ENCODE measurements at places on chromosomes 2 and 18.

GRCh38 chr2:84924173-84925106 is 19.0 kb downstream of the TMSB10 start:
- DNase-seq, result no peak

GRCh38 chr2:69306393-69306821 is 80.6 kb downstream of the GFPT1 start:
- no peak for DNase-seq

- no peak for DNase-seq
Observed at GRCh38 chr2:197908990-197909776, 104.8 kb downstream of the PLCL1 start.

DNA sequence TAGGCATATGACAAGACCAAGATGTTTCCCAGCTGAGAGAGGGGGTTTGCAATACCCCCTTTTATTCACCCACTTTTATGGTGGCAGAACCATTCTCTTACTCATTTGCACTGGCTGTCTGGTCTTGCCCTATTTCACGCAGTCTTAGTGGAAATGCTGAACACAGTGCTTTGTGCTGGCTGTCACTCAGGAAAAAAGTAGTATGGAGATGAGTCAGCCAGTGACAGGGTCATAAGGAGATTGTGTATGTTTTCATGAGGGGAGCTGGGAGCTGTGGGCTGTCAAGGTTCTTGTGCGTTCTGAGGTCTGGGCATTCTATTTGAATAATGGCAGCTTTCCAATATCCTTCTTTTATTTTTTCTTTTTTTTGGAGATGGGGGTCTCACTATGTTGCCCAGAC is 10.9 kb upstream of the CNRIP1 start:
- no peak for DNase-seq

GRCh38 chr2:240308111-240308651 is 127.3 kb upstream of the GPC1 start:
- no peak for DNase-seq

GRCh38 chr2:55009277-55010060 is 40.8 kb downstream of the RTN4 start:
- DNase-seq, result no peak

- DNase-seq, result no peak
Observed at GRCh38 chr2:11710632-11711353, 35.6 kb upstream of the LPIN1 start.

DNA sequence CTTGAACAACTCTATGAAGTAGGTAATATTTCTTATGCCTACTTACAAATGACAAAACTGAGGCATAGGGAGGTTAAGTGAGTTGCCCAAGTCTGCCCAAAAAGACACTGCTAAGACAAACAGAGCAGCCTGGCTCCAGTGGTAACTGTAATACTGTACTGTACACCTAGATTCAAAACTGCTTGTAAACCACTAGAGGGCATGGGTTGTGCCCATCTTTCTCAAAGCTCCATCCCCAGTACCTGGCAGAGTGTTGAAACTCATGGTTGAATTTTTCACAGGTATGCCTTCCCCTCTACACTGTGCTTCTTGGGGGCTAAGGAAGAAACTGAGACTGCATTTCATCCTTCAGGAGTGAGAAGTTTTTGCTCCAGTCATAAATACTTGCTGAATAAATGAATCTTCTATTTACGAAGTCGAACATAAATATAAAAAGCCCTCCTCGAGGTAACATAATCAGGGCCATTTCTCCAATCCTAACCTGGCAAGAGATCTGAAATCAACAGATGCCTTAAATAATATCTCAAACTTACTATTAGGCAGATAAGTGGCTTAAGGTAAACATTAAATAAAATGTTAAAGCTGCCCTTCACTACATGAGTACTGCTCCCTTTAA is 2.0 kb downstream of the PPP4R1 start:
- DNase-seq, result peak; percentile 25

- no peak for DNase-seq
Observed at GRCh38 chr2:109046925-109047508, 58.0 kb upstream of the EDAR start.

DNA sequence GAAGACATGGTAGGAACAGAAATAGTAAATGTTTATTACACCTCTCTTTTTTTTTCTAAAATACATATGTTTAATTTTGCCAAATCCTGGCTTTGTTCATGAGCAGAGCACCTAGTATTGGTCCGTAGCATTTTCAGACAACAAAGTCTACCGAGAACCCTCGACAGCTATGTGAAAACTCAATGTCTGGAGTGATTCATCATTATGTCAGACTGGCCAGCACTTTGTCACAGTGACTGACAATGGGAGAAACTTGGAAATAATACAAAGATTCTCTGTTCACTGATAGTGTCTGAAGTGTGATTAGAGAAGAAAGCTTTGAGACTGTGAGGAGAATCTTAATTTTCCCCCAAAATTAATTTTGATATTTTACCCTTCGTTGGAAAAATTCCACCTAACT is 143.0 kb downstream of the HNMT start:
- no peak for DNase-seq

DNA sequence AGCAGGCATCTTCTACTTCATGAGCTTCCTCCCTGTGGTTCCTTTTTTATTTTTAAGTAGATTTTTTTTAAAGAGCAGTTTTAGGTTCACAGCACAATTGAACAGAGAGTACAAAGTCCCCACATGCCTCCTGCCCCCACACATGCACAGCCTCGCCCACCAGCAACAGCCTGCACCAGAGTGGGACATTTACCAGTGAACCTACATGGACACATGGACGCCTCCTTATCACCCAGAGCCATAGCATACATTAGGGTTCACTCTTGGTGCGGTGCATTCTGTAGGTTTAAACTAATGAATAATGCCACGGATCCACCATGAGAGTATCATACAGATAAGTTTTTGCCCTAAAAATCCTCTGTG is 40.9 kb downstream of the HS1BP3 start:
- DNase-seq, result no peak

DNA sequence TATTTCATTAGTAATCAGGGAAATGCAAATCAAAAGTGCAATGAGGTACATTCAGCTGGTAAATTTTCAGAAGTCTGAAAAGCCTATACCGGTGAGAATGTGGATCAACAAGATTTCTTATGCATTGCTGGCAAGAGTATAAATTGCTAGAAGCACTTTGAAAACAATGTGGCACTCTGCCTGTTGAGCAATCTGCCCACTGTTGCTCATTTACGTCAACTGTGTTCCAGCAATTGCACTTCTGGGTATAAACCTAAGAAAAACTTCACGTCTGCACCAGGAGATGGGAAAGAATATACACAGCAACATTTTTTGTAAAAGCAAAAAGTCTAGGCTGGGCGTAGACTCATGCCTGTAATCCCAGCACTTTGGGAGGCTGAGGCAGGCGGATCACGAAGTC is 40.8 kb downstream of the MTERF4 start:
- no peak for DNase-seq

- no peak for DNase-seq
Observed at GRCh38 chr18:62781262-62781661, 65.9 kb downstream of the PHLPP1 start.

DNA sequence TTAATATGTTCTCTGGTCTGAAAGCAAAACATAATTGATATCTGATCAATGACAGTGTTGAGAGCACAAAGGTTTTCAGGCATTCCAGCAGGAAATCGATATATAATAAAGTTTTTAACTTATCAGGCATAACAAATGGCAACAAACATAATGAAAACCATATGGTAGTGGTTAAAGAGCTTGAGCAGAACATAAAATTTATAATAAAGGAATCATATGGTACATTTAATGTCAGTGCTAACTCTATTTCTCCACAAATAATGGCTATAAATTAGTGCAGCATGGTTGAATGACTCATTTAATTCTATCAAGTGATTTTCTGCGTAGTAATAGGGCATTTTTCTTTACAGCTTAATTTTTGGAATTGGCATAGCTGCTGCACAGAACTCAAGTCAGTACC is 306.2 kb downstream of the FSIP2 start:
- DNase-seq, result no peak

DNA sequence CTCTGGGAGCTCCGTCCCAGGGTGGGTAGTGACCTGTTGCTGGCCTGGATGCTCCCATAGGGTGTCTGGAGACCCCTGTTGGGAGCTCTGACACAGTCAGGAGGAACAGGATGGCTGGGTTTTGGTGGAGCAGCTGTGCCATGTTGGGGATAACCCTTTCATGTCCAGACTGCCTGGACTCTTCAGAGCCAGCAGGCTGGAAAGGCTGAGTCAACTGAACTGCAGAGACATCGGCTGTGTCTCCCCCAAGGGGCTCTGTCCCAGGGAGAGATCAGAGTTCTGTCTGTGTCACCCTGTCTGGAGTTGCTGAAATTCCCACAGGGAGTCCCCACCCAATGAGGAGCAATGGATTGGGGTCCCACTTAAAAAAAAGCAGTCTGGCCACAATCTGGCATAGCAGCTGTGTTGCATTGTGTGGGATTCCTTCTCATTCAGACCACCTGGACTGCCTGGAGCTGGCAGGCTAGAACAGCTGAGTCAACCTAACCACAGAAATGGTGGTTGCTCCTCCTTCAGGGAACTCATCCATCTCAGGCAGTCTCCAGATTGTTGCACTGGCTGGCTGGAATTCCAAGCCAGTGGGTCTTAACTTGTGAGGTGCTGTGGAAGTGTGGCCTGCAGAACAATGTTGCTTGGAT is 37.2 kb downstream of the AGPS start:
- DNase-seq, result no peak

GRCh38 chr2:149169656-149170055 is 131.2 kb downstream of the LYPD6B start:
- DNase-seq, result peak; percentile 33

DNA sequence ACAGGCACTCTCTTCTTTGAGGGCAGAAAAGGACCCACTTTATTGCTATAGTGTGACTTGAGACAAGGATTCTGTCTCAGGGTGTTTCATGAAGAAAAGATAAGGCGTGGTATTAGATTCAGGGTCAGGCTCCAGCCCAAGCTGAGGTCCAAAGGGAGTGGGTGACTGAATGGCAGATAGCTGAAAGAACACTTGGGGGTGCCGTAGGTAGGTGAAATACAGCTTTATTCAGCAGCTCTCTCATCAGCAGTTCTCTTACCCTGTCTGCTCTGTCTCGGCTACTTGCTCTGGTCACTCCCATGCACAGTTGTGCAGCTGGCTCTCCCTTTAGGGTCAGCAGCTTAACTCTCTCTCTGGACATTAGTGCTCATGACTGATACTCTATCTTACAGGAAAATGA is 379.9 kb downstream of the LPIN1 start:
- DNase-seq, result no peak

- DNase-seq, result no peak
Observed at GRCh38 chr2:230400454-230400853, 15.5 kb upstream of the SP100 start.

- no peak for DNase-seq
Observed at GRCh38 chr2:223724861-223725260, 112.5 kb downstream of the AP1S3 start.

DNA sequence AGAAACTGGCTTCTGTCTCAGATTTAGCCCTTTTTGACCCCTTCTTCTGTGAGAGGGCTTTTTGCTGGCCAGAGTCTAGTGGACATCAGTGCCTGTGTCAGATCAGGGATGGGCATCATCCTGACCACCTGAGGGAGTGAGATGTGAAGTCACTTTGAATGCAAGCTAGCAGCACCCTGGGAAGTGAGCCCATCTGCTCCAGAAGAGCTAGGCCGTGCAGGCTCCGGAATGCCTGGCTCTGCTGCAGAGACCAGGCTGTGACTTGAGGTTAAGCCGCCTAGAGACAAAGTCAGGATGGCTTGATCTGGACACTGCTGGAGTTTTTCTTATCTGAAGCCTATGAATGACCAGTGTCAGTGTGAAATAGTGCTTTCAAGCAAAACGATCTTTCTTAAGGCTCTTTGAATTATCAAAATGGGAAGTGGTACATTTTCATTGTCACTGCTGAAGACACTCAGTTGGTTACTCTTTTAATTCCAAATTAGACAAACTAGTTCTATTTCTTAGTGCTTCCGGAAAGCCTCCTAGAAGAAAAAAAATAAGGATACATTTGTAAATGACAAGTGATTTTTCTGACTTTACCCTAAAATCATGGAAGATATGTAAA is 20.8 kb downstream of the DGUOK start:
- no peak for DNase-seq

GRCh38 chr2:30127016-30127893 is 19.6 kb upstream of the YPEL5 start:
- DNase-seq, result no peak

GRCh38 chr18:50447102-50447741 is 72.4 kb downstream of the SKA1 start:
- no peak for DNase-seq

- DNase-seq, result no peak
Observed at GRCh38 chr18:37270038-37270665, 295.4 kb downstream of the CELF4 start.

DNA sequence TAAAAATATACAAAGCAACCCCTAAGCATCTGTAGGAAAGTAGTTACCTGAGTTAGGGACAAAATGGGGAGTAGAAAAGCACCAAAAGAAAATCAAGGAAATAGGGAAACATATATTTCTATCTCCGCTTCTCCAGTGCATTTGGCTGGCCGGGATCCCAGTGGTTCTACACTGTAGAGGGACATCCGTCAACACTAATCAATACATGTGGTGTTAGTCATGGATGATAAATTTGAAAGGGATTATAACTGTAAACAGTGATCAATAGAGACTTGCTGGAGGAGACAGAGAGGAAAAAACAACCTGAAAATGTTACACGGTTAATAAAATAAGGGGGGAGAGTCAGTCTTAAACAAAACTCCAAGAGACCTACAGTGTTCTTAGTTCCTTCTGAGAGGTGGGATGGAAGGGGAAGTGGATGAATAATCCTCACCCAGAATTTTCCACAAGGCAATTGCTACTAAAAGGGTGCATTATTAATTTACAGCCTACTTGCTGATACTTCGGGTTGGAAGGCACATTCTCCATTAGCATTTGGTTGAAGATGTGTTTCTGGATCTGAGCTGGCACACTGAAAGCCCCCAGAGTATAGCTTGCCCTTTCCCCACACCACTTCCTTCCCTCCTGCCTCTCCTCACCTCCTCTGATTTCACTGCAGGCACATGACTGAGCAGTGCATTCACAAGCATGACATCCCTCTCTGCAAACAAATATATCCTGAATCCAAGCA is 530.0 kb downstream of the BCL11A start:
- DNase-seq, result no peak

DNA sequence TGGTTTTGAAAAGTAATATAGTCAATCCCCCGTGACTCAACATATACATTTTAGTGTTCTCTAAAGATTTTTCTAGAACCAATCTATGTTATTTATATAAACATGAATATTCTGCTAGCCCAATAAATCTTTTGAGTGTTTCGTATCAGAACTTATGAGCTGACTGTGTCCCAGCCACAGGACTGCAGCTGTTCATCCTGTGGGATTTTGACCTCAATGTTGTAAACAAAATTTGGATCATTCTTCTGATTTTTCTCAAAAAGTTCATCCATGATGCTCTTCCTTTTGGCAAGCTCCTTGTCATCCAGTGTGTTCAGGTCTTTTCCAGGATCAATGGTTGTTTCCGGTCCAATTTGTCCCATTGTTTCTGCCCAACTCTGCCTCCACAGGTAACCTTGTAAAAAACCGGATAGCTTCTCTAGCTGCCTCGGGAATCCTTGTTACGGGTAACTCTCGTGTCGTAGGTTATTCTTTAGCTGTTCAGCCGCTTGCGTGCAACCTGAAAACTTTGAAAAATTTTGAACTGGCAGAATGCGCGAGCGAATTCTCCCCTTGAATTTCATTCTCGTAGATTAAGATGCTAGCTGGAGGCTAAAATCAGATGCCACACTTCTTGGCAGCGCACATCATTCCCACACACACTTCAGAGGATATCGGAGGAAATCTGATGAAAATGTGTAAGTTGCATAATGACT is 195.2 kb downstream of the SH3BP4 start:
- DNase-seq, result no peak
